ENCODE measurements at places on chromosomes 11 and 22.

DNA sequence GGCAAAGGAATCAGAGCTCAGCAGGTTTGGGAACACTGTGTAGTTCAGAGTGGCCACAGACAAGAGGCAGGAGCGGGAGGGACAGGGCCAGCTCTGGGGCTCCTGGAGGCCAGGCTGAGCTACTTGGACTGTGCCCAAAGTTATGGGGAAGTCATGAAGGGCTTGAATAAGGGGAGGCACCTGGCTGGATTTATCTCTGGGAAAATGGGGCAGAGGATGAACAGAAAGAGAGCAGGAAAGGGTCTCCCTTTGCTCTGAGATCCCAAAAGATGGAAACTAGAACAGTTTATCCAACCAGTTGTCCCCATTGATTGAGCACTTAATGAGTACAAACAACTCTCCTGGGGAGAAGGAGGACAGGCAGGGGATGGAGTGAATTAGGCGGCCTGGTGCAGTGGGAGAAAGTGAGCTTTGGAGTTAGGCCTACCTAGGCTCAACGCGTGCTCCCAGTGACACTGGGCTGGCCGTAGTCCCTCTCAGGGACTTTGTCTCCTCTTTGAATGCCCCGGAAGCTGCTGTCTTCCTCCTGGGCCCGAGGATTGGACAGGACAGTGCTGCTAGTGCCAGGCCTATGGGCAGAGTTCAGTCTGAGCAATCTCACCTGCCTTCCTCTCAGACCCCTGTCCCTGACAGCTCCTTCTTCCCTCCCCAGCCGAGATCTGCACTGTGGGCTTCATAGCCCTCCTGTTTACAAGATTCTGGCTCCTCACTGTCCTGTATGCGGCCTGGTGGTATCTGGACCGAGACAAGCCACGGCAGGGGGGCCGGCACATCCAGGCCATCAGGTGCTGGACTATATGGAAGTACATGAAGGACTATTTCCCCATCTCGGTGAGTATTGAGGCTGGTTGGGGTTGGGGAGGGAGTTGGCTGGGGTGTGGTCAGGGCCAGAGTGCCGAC is 2.0 kb downstream of the MOGAT2 start:
- DNase-seq, result no peak

DNA sequence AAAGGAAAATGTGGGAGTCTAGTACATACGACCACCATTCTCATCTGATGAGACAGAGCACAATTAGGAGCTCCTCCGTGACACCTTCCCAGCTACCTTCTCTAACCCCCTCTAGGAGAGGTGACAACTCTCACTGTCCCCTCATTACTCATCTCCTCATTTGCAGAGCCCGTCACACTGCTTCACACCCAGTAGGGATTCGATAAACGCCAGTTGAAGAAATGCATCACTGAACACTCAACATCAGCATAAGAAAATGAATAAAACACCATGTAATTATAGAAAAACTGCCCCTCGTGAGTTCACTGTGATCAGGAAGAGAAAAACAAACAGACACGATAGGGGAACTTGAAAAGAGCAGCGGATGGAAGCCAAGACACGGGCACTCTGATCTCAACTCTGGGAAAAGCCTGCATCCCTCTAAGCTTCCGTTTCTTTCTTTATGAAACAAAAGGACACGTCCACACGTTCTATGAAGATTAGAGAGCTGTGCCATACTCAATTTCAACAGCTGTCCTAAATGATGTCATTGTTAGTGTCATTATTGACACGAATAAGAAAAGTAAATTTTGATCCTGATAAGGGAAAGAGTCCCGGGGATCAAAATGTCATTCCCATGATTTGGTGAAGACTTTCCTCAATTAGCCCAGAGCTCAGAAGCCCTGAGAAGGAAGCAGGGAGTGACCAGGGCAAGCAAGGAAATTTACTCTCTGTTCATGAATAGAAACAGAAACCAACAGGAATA is 356.9 kb downstream of the LARGE1 start:
- peak; percentile 65 for DNase-seq

DNA sequence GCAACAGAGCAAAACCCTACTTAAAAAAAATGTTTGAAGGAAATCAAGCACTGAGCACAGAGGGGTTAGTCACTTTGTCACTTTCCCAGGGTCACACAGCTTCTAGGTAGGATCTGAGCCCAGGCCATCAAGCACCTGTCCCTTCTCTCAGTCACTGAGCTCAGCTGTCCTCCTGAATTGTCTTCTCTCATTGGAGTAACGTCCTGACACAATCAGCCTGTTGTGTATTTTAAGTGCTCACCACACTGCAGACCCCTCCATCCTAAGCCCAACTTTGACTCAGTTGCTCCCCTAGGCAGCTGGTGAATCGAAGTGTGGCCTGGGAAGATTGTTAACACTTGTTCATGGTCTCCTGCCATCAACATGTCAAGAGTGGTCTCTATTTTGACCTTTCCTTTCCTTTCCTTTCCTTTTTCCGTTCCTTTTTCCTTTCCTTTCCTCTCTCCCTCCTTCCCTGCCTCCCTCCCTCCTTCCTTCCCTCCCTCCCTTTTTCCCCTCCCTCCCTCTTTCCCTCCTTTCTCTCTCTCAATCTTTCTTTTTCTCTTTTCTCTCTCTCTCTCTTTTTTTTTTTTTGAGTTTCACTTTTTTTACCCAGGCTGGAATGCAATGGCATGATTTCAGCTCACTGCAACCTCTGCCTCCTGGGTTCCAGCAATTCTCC is 76.1 kb downstream of the PIWIL3 start:
- no peak for DNase-seq

DNA sequence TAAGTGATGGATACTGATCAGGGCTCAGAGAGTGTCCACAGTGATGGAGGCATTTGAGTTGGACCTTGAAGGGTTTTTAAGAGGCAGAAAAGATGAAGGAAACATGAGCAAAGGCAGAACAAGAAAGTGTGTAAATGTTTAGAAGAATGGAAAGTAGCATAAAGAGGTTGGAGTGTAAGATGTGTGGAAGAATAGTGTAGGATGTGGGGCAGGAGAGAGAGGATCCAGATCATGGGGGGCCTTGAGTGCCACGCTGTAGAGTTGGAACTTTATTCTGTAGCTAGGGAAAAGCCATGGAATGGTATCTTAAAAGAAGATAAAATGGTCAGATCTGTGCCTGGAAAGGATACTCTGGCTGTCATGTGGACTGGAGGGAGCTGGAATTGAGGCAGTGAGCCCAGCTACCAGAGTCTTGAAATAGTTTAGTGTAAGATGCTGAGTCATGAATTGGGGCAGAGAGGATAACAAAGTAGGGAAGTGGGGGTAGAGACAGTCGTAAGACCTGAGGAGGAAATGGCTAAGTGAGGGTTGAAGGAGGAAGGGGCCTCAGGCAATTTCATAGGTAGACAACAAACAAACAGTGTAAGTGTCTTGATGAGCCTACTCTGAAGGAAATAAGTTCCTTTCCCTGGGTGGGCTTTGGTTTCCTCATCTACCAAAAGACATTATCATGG is 6.7 kb downstream of the KCNE3 start:
- no peak for DNase-seq

DNA sequence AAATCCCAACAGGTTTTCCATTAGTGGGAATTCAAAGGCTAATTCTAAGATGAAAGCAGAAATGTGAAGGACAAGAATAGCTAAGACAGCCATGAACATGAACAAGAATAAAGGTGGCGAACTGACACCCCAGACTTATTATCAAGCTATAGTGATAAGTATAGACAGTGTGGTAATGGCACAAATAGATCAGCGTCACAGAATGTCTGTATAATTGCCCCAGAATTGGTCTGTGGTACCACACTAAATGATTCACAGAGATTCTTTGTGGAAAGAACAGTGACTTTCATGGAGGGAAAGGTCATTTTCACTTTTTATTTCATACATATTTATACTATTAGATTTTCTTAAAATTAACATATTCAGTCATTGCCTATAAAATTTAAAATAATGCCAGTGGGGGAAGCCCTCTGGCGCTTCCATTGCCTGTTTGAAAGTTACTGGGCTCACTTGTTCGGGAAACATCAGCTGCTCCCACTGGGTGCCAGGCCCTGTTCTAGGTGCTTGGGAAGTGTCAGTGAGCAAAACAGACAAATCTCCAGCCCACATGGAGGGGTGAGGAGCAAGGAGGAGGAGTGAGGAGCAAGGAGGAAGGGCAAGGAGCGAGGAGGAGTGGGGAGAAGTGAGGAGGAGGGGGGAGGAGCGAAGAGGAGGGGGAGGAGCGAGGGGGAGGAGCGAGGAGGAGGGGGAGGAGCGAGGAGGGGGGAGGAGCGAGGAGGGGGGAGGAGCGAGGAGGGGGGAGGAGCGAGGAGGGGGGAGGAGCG is 11.3 kb upstream of the NLRP6 start:
- no peak for DNase-seq

DNA sequence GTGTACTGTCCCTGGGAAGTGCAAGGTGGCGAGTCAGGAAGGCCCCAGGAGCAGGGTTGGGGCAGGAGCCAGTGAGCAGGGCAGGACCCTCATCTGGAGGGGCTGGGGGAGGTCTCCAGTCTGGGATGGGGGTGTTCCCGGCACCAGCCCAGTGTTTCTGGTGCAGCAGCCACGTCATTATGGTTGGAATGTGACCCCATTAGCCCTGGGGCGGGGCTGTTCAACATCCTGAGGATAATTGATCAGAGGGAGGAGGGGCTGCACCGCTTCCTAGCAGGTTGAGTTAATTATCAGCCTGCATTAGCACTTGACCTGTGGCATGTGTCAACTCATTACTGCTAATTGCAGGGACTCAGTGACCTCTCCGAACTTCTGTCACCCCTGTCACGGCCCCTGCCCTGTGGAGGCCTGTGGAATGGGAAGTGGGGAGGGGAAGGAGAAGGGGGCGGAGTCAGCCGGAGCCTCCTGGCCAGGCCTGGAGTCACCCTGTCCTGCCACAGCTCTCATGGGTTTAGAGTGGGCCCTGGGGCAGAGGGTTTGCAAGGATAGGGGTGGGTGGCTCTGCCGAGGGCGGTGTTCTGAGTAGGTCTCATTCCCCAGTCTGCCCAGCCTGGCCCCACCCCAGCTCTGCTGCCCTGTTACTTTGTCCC is 52.8 kb upstream of the CCDC188 start:
- no peak for DNase-seq

DNA sequence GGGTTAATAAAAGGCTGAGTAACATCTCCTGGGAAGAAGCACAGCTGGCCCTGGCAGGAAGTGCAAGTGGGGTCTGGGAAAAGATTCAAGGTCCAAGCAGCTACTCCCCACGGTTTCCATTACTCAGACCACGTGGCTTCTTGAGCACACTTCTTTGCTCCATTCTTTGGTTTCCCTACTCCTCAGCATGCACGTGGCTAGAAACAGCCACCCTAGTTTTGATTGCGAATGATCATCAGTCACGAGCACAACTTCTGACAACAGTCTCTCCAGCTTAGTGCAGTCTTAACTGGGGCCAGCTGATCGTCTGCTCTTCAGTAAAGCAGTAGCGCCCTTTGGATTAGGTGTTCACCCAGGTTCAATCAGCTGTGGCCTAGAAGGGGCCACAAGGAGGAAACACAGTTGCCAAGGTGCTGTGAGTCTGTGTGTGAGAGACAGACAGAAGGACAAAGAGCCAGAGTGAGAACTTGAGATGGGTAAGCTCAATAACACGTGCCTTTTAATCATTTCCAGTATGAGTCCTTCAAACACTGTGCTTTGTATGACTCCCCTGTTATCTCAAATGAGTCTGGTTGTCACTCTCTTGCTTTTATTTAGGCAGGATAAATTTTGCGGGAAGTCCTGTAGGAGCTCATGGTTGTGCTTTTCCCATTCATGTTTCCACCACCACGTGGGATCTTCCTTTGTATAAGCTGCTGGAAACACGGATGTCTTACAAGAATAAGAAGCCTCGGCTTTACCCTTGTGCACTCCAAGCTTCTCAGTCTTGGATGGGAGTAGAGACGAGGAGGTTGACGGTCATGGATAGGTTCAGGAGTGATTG is 901 bp upstream of the PARVA start:
- peak; percentile 42 for DNase-seq

DNA sequence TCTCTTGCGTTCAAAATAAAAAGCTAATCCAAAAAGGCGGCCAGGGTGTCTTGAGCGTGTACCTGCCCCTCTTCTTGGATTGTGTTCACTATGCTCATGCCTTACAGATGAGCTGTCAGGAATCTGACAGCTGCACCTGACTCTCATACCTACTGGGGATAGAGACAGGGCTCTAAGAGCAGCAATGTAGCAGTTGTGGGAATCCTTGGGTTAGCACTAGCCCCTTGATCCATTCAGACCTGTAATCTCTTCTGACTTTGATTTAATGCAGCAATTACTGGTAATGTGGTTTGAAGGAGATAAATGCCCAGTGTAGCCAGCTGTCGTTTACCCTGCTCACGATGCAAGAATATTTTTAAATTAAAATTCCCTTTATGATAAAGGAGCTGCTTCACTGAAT is 145.8 kb downstream of the APOL5 start:
- DNase-seq, result peak; percentile 68

- no peak for DNase-seq
Observed at GRCh38 chr22:35401863-35402262, 1.9 kb downstream of the MCM5 start.

- no peak for DNase-seq
Observed at GRCh38 chr11:12807621-12808020, 133.4 kb downstream of the TEAD1 start.

DNA sequence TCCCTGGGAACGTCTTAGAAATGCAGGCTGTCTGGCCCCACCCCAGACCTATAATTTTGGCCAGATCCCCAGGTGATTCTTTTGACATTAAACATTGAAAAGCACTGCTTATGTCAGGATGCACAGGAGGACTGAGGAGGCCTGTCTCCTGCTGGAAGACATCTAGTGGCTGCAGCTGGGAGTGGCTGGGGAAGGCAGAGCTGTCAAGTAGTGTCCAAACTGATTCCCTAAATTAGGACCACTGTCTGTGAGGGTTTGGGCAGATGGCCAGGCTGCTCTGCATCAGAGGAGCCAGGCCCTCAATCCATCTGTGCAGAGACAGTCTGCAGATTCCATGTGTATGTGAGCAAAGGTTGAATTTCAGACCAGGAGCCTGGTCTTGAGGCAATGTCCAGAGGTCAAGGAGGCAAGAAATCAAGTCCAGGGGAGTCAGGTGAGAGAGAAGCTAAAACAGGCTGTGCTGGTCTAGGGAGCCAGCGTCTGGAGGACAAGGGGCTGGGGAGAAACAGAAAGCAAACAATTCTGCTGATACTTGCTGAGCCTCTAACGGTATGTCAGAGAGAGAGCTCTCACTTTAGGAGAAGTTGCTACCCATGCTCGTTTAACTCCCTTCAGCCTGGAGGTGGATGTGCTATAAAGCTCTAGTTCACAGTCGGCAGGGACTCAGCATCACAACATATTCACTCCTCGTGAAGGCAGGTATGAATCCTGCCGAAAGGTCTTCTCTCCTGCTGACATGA is 15.3 kb upstream of the SYTL2 start:
- peak; percentile 51 for DNase-seq

- DNase-seq, result no peak
Observed at GRCh38 chr11:3186166-3186953, 21.2 kb upstream of the OSBPL5 start.

- peak; percentile 82 for DNase-seq
Observed at GRCh38 chr22:38733724-38734381, 21.9 kb downstream of the SUN2 start.

DNA sequence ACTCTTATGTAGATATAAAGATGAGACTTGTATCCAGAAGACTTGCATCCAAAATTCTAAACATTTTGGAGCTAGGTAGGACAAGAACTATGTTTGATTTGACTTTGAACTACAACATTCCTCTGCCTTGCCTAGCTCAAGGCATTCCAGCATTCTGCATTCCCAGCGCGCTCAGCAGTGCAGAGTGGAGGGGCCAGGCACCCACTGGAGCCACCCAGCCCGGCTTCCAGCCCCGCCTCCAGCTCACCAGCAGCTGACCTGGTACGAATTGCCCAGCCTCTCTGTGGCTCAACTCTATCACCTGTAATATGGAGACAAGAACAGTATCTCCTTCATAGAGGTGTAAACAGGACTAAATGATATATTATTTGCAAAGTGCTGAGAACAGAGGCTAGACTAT is 28.8 kb downstream of the PRDM10 start:
- no peak for DNase-seq
